ENCODE measurements at places on chromosomes 4 and X. TPM values are rescaled to one million over a fixed set of nuclear protein-coding genes. Genes with fewer than 3 reads are reported as not detected.

CSAG3 gene
- total RNA-seq, result not detected

RBMXL3 gene
- total RNA-seq, result not detected

RHOXF1 gene
- total RNA-seq, result not detected

DNAAF6 gene
- total RNA-seq, result not detected

HAND2 gene
- total RNA-seq, result 0.31 TPM

SULT1B1 gene
- 0.02 TPM for total RNA-seq

NEUROG2 gene
- total RNA-seq, result not detected

ATP2B3 gene
- total RNA-seq, result not detected

SMIM31 gene
- total RNA-seq, result not detected

BST1 gene
- 17.0 TPM for total RNA-seq

FRAS1 gene
- total RNA-seq, result 1.9 TPM

NMU gene
- total RNA-seq, result 0.56 TPM

SUPT20HL2 gene
- total RNA-seq, result not detected

SERTM2 gene
- total RNA-seq, result not detected

NDNF gene
- not detected for total RNA-seq

ATP6AP1 gene
- 109 TPM for total RNA-seq

ELK1 gene
- total RNA-seq, result 35.8 TPM

EMCN gene
- total RNA-seq, result not detected

Data from A549 treated with ZK216348 at 1 μM for 4 hours (cell line).